LHCN-M2 (cell line): ENCODE measurements at places on chromosomes 3 and 15. TPM values are rescaled to one million over a fixed set of nuclear protein-coding genes. Genes with fewer than 3 reads are reported as not detected.
A peak's percentile ranks its signal among the peaks of the same experiment; 100 is the strongest.

GRCh38 chr3:134428401-134428800, 54.2 kb upstream of the AMOTL2 start:
- DNase-seq: peak; percentile 40

DNA sequence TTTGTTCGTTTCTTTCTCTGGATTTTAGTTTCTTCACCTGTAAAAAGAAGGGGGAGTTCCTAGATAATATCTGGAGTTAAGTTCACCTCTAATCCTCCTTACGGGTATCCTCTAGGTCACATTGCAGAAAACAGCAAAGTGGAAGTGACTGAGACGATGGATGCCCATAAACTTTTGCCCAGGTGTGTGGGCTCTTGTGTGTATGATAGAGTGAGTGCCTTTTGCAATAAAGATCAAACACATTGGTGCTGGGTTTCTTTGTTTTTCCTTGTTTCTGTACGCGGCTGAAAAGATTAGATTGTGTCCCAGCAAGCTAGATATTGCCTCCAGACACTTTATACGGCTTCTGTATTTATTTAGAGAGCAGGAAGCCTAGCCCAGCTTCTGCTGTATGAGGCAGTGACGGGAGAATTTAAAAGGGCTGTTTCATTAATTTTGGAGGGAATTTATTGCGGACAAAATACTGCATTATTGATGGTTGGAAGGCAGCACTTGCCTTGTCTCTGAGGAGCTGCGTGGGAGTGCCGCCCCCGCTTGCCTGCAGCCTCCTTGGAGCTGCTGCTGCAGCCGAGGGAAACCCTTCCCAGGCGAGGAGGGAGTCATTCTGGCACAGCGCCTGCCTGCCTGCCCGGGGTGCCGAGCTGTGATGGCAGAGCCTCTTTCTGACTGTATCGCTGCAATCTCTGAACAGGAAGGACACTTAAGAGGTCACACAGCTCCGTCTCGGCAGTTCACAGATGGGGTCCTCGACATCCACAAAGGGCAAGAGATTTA, 38.5 kb downstream of the PYDC2 start:
- DNase-seq: peak; percentile 27

DNA sequence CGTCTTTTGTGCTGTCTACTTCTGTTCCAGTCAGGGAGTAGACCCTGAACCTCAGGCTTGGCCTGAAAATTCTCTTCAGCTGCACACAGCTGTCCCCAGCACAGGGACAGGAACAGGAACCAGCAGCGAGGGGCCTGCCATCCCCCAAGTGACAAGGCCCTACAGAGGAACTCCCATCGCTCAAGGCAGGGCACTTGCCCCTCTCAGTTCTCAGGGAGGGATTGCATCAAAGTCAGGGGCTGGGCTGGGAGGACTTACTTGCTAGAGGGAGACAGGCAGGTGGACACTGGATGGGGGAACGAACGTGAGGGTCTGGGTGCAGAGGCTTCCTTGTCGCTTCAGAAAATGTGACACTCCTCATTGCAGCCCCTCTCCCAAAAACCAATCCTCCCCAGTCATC, 163.6 kb downstream of the CHSY1 start:
- DNase-seq: no peak

DNA sequence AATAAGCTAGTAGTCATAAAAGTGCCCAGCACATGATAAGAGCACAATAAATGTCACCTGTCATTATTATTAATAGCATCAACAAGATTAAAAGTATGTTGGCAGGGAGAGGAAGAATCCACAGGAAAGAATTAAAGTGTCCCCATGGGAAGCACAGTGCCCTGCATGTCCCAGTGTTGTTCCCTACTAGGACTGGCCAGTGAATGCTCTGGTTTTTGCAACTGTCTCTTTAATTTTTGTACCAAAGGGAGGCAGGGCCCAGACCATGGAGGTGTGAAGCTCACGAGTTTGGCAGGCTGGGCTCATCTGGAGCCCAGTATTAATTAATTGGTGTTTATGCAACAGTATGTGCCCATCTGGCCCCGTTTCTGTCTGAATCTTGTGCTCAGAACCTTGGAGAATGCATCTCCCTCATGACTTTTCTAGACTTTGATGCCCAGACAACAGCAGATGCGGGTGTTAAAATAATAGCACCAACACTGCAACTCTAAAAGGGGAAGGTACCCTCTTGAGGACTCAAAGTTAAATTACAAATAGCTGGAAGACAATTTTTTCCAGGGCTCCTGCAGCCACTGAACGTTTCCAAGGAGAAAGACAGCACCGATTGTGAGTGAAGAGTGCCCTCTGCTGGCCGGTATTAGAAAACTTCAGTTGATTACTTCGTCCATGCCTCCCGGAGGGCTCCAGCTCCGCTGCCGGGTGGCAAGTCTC, 71.9 kb upstream of the SPATA12 start:
- DNase-seq: peak; percentile 76

Gene FEZF2
- not detected in 2 replicates for total RNA-seq

Gene TKT
- total RNA-seq: 212 and 235 TPM in 2 replicates

DNA sequence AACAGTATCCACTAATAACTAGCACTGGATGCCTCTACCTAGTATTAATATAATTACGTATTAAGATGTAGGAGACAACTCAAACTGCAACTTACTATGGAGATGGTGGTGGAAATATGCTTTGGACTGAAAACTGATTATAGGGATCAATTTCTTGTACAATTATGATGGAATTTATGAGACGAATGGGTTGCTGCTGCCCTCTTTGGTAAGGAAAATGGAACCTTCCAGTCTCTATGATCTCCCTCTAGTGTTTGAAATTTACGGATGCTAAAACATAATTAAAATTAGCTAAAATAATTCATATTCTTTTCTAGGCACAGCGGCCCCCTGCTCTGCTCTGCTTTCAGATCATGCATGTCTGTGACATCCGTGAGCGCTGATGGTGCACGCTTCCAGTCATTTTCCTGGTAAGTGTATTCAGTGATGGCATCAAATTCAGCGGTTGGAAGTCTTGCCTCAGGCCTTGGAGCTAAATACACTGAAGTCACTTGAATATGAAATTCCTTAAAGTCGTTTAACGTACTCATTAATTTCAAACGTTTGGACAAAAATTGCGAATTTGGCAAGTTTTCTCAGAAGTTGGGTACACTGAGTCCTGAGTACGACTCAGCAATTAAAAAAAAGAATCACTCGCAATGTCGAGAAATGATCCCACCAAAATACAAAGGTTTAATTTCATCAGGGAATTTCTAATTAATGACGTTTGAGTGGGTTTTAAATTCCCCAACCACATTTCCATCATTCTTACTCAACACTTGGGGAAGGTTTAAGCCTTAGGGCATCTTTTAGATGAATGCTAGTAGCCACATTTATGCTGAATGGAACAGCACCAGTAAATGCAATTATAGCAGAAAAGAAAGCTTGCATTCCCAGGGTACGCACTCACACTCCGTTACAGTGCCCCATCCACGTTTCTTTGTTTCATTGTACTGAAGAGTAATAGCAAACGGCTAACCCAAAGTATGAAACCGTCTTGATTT, 132.6 kb downstream of the NR2F2 start:
- DNase-seq: peak; percentile 6

Gene HTR3E
- not detected in 2 replicates for total RNA-seq
